Activated T-helper 1 cell treated with anti-CD3 and anti-CD28 coated beads, Interleukin-12 subunit alpha, Interleukin-12 subunit beta, Interleukin-2, Interleukin-4 antibody, amounts not matched to agents 30 ng/mL and 10 ng/mL and 1 ng/mL, durations not matched to agents 14 hours and 24 hours and 36 hours (primary cell): ENCODE measurements at places on chromosomes 1 and 21.
A peak's percentile ranks its signal among the peaks of the same experiment; 100 is the strongest.

DNA sequence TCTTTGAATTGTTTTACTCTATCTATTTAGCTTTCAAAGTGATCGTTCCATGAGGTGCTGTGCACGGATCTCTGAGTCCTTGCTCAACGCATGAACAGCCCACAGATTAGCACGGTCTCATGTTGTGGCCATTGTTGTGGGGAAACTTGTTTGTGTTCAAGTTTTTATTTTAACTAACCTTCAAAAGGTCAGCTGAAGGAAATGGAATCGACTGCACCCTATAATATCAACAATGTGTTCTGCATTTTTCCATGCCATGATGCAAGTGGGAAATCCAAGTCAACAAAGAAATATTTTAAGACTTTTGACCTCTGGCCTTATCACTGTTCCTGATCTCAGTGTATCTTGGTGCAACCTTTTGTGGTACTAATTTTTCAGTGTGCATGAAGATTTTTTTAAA is 6.1 kb downstream of the SH2D1B start:
- no peak for DNase-seq

DNA sequence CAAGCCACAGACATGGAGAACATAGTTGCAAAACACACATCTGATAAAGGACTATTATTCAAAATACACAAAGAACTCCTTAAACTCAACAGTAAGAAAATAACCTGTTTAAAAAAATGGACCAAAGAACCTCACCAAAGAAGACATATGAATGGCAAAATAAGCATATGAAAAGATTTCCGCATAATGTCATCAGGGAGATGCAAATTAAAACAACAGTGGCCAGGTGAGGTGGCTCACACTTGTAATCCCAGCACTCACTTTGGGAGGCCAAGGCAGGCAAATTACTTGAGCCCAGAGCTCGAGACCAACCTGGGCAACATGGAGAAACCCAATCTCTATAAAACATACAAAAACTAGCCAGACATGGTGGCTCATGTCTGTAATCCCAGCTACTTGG is 50.4 kb downstream of the PRPF38A start:
- DNase-seq: no peak

DNA sequence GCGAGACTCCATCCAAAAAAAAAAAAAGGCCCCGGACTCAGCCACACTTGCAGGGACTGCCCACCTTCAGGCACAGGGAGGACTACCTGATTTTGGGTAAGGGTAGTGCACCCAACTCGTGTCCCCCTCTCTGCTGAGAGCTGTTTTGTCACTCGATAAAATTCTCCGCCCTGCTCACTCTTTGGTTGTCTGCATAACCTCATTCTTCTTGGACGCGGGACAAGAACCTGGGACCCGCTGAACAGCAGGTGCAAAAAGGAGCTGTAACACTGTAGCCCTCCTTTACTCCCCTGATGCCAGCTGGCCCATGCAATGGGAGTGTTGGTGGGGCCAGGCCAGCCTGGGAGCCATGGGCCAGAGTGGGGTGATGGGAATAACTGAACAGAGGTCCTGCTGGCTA is 10.6 kb downstream of the S100B start:
- no peak for DNase-seq

DNA sequence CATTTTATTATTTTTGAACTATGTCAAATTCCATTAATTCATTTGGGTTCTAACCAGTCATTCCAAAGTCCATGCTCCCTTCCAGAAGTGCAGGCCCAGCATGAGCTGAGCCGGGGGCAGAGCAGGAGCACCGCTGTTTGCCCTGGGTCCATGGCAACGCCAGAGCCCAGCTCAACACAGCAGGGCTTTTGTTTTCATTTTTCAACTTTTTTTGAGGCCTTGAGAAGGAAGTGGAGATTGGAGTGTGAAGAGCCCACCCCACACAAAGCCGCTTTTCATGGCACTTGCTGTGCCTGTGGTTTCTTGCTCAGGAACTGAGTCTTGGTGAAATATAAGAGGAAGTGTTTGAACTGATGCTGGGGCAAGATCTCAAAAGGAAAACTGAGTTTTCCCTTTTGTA is 13.2 kb upstream of the PRMT2 start:
- peak; percentile 45 for DNase-seq

GRCh38 chr1:93079685-93080141 is 630 bp downstream of the MTF2 start:
- DNase-seq: peak; percentile 5

- DNase-seq: no peak
Measured at GRCh38 chr1:198295225-198295624, 138.4 kb downstream of the NEK7 start.

DNA sequence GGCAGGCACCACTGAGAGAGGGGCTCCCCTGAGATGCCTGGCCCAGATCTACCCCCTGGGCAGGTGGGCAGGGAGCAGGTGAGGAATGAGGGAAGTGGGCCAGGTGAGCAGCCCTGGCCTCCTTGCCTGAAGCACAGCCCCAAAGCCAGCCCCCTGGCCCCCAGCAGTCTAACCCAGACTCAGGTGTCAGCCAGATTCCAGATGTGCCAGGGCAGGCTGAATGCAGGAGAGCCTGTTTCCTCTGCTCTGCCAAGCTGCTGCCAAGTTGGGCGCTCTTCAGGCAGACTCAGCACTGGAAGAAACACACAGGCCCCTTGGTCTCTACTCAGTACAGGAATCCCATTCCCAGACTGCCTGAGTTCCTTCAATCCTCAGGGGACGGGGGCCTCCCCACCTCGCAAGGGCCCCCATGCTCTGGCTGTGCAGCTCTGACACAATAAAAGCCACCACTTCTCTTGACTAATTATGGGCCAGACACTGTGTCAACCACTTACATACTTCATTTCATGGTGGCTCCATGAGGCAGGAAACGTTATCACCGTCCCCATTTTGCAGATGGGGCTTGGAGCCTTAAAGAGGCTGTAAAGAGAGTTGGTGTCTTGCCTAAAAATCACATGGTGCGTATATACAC is 20.4 kb downstream of the ARHGEF19 start:
- no peak for DNase-seq

GRCh38 chr1:112544751-112545150 is 36.0 kb downstream of the WNT2B start:
- no peak for DNase-seq

DNA sequence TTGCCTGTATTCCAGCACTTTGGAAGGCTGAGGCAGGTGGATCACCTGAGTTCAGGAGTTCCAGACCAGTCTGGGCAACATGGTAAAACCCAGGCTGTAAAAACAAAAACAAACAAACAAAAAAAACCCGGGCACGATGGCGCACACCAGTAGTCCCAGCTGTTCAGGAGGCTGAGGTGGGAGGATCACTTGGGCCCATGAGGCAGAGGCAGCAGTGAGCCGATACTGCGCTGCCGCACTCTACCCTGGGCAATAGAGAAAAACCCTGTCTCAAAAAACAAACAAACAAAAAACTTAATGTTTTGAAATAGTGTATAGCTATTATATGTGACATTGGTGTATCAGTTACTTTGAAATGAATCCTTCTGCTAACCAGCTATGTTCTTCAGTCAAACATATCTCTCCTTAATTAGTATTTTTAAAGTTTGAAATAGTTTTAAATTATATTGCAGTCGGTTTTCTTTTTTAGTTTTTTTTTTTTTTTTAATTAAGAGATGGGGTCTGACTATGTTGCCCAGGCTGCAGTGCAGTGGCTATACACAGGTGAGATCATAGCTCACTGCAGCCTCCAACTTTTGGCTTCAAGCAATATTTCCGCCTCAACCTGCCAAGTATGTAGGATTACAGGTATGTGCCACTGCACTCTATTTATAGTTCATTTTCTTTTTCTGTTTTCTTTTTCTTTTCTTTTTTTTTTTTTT is 11.3 kb downstream of the SPEN start:
- no peak for DNase-seq

- no peak for DNase-seq
Measured at GRCh38 chr1:69527273-69527672, 40.4 kb upstream of the LRRC7 start.

DNA sequence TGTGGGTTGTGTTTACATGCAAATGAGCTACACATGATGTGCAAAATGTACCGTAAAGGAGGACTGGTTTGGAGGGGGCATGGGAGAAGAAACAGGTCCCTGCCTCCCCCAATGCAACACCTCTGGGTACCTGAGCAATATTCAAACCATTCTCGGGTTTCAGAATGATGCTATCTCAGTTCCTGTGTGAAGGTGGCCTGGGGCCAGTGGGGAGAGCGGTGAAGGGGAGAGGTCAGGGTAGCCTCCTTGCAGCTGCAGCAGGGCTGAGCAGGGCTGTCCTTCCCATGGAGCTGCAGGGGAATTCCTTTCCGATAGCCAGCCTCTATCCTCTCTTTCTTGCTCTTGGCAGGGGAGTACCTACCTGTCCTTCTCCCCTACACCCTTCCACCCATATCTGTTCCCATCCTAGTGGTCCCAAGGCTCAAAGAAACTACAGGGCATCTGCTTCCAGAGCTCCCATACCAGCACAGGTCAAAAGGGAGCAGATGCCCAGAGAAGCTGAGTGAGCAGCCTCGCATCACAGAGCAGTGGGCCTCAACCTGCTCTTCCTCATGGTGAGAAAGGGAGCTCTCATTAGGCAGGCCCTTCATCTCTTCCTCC is 11.9 kb downstream of the MEF2D start:
- peak; percentile 40 for DNase-seq

GRCh38 chr1:186564582-186564981 is 103.7 kb upstream of the PDC start:
- no peak for DNase-seq

- DNase-seq: no peak
Measured at GRCh38 chr1:16122350-16122881, 33.5 kb downstream of the EPHA2 start.

DNA sequence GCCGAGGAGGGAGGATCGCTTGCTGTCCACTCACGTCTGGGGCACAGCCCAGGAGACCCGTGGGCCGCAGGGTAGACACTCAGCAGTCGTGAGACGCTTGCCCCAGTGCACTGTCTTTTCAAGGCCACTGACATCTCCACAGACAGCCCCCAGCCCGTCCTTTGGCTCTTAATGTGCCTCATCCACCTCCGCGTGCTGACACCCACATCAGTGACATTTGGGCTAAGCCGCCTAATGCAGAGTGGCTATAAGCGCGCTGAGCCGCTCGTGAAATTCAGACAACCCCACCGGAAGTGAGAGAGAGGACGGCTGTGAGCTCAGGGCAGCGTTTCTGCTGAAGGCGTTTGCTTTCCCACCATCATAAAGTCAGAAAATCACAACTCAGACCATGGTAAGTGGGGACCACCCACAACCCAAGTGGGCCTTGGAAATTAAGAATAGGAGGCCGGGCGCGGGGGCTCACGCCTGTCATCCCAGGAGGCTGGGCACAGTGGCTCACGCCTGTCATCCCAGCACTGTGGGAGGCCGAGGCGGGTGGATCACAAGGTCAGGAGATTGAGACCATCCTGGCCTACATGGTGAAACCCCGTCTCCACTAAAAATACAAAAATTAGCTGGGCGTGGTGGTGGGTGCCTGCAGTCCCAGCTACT is 8.4 kb downstream of the SLC35E2B start:
- no peak for DNase-seq

DNA sequence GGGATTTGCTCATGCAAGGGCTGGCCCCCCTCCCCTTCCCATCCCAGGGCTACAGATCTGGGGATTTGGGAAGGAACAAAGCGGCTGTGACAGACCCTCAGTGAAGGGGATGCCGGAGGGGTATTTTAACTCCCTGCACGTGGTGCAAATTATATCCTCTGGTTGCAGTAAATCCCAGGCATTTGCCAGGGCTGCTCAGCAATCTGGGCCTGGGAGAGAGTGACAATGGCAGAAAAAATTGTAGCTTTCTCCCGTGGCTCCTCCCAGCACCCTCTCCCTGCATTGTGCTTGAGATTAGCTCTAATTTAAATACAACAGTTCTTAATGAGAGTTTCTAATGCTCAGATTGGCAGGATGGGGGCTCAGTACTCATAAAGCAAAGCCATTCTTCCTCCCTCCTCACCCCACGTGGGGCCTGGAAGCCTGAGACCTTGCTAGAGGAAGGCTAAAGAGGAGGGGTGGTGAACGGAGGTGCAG is 129.9 kb upstream of the CD34 start:
- DNase-seq: no peak

DNA sequence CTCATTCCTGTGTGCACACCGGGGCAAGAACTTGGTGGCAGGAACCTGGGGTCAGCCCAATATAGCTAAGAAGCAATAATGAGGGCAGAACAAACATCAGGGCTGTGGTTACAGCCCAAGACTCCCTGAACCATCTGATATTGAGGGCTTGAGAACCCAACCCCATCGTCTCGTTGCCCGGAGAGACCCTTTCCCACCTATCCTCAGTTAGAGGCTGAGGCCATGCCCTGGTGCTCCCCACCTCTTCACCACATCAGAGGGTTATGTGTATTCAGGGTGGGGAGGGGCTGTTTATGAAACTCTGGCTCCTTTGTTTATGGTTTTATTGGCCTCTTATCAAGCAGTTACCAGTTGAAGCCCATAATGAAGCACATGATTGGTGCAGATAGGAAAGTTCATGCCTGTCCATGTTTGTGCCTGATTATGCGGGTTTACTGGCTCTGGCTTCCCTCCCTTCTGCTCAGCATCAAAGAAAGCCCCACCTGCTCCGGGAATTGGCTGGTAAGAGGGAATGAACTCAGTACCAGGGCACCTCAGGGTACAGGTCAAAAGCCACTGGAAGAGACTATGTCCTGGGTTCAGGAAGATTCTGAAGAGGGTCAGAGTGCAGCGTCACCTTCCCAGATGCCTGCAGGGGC is 14.5 kb downstream of the NUAK2 start:
- DNase-seq: no peak

- no peak for DNase-seq
Measured at GRCh38 chr1:206456577-206457370, 13.5 kb upstream of the IKBKE start.

- no peak for DNase-seq
Measured at GRCh38 chr1:161728376-161729226, 7.3 kb downstream of the FCRLB start.

DNA sequence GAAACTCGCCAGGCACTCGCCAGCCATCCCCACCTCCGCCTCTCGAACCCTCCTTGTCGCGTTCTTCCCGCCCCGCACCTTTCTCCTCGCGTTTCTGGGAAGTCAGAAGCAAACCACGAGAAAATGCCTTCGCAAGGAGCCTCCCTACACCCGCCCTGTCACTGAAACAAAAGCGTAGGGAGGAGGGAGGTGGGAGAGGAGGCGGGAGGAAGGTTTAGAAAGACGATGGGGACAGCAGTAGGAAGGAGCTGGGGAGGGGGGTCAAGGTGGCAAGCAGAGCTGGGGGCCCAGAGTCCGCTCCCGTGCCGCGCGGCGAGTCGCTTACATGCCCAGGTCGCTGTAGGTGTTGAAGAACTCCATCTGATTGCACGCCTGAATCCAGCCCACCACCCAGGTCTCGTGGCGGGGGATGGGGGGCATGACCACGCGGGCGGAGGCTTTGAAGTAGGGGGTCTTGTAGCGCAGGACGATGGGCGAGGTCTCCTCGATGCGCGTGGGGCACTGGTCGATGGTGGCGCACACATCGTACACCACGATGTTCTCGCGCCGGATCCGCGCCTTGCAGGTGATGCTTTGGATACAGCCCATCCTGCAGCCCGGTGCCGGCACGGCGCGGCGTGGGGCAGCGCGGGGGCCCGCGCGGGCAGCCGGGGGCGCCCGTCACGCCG is 1.0 kb downstream of the FAM78B start:
- no peak for DNase-seq

GRCh38 chr21:42374457-42374856 is 8.1 kb upstream of the TFF1 start:
- no peak for DNase-seq

GRCh38 chr1:246583448-246584185 is 17.4 kb downstream of the CNST start:
- DNase-seq: no peak

- no peak for DNase-seq
Measured at GRCh38 chr1:43269627-43270375, at the start of gene TMEM125. TMEM125 (plus strand) TSS chr1:43269983; CDS start chr1:43272723, 2,740 bp downstream.
